ENCODE measurements at places on chromosomes 16 and 17.

GRCh38 chr17:72056727-72057290 is 64.0 kb upstream of the SOX9 start:
- no peak for DNase-seq

DNA sequence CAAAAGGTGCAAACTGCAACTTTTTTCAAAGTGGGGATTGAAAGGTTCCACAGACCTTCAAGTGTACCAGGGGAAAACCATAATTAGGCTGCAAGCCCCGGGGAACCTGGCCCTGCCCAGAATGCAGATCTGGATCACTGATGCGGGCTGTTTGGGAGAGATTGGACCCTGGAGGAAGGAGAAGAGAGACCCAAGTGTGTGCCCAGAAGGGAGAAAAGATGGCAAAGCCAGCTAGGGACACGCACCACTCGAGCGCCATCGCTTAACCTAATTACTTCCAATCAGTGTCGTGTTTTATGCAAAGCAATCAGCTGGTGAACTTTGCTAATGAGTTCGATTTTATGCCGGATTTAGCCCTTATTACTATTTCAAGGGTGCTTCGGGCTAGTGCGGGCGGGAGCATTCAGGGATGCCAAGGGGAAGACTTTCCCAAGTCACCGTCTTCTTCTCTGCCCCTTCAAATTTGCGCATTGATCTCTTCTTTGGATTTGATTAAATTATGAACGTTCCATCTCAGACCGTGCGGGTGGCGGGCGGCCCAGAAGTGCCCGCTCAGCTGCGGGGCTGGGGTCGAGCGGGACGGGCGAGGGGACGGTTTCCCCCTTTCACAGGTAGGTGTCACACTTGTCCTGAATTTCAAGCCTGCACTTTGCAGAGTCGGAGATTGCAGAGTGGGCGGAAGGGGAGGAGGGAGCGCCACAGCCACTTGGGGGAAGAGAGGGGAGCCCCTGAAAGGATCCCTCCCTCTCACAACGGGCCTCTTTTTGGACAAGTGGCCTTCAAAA is 4.0 kb downstream of the IRX5 start:
- DNase-seq: no peak

GRCh38 chr16:53743149-53743566 is 39.2 kb downstream of the FTO start:
- no peak for DNase-seq

GRCh38 chr17:63774969-63775265 is 947 bp downstream of the DDX42 start:
- DNase-seq: no peak

- no peak for DNase-seq
Measured at GRCh38 chr17:68089881-68090280, 54.3 kb downstream of the KPNA2 start.
